ENCODE measurements at places on chromosomes 13 and 19.

- no peak for DNase-seq
Measured at GRCh38 chr19:3975144-3975543, 4.2 kb upstream of the DAPK3 start.

DNA sequence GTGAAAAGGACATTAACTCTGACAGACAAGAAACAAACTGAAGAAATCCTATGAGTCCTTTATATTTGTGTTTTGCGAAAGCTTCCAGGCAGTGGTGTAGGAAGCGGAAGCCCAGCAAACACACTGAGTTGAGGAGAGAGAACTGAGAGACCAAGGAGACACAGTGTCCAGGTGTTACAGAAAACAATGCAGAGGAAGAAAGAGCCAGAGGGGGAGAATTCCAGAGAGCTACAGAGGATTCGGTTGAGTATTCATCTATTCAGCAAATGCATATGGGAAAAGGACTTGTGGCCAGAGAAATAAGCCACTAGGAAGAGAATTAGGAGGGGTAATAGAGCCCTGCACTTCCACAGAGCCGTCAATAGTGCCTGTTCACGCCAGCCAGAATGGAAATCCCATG lies 183.5 kb downstream of the LIG4 start:
- DNase-seq = no peak

- DNase-seq = peak; percentile 64
Measured at GRCh38 chr19:531753-532560, at the start of gene CDC34. Gene CDC34 (plus strand): TSS chr19:531760. CDS start chr19:531932, 172 bp downstream.

- DNase-seq = no peak
Measured at GRCh38 chr19:13097463-13098258, 5.0 kb downstream of the LYL1 start.

GRCh38 chr19:18329035-18329376 lies 6.1 kb upstream of the LSM4 start:
- no peak for DNase-seq

- DNase-seq = peak; percentile 45
Measured at GRCh38 chr13:97359181-97360057, 74.5 kb upstream of the RAP2A start.

- no peak for DNase-seq
Measured at GRCh38 chr13:50229960-50230661, 214.9 kb downstream of the KCNRG start.

GRCh38 chr13:48741377-48741776 lies 87.6 kb downstream of the CYSLTR2 start:
- no peak for DNase-seq

DNA sequence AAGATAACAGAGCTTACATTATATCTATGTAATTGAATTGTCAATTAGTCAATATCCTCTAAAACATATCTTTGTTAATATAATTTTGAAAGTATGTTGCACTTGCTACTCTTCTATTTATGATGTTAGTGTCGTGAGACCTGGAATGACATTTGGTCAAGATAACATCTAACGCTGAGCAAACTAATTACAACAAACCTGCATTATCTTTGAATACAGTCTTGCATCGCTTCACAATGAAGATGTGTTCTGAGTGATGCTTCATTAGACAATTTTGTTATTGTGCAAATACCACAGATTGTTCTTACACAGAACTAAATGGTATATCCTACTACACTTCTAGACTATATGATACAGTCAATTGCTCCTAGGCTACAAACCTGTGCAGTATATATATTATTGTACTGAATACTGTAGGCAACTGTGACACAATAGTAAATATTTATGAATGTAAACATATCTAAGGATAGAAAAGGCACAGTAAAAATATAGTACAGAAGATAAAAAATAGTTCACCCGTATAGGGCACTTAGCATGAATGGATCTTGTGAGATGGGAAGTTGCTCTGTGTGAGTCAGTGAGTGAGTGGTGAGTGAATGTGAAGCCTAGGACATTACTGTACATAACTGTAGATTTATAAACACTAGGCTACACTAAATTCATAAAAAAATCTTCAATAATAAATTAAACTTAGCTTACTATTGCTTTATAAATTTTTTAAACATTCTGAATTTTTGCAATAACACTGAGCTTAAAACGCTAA lies 1773.8 kb downstream of the PCDH9 start:
- no peak for DNase-seq

DNA sequence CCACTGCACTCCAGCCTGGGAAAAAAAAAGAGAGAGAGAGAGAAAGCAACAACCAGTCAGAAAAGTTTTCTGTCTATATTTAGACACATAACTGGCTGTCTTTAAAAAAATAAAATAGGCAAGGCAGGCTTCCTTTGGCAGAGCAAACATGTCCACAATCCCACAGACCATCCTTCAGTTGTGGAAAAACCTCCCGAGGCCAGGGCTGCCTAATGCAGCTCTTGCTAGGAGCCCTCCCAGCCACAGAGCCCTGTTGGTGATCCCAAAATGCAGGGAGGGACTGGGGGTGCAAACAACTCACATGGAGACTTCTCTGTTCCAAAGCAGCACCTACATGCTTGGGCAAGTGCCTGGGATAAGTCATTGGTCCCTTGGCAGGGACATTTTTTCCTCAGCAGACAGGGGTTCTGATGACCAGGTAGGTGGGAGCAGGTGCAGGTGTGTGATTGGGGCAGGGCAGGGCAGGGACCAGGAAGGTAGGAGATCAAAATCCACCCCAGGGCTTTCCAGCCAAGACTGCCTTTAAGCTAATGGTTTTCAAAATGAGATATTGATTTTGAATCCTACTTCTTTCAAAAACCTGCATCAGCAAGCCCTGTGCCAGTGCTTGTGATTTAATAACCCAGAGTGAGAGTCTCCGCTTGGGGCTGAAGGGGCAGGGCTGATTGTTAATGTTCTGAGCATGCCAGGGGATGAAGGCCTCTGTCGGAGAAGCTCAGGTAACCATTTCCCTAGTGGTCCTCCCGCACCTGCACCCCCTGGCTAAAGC lies 178.5 kb downstream of the USP12 start:
- DNase-seq = no peak

DNA sequence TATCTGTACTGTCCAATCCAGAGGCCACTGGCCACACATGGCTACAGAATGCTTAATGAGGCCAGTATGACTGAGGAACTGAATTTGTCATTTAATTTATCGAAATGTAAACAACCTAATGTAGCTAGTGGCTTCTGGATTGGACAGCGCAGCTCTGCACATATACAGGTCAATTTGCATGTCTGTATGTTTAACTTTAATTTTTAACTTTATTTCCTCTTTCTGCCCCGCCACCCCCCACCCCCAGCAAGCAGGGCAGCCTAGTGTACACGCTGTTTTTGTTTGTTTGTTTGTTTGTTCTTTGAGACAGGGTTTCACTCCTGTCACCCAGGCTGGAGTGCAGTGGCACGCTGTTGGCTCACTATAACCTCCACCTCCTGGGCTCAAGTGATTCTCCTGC lies 15.5 kb downstream of the ZSWIM9 start:
- no peak for DNase-seq

GRCh38 chr19:11281356-11282049 lies 14.5 kb upstream of the TSPAN16 start:
- no peak for DNase-seq

DNA sequence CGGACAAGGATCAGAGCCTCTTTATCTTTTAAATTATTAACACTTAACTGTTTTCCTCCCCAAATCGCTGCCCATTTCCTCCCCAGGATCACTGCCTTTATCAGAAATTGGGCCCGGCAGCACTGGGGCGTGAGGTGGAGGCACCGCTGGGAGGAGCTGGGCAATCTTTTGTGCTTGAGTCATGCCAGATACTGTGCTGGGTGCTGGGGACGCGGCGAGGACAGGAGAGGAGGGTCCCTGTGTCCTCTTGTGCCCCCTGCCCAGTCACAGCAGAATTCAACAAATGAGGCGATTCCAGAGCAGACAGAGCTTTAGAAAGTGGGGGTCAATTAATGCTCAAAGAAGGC lies 347.8 kb downstream of the ZNF536 start:
- DNase-seq = no peak

- DNase-seq = no peak
Measured at GRCh38 chr13:41017817-41018601, 1.1 kb downstream of the ELF1 start.

GRCh38 chr13:67101730-67102467 lies 128.2 kb downstream of the PCDH9 start:
- DNase-seq = no peak

- peak; percentile 24 for DNase-seq
Measured at GRCh38 chr13:95003019-95003813, 290.9 kb upstream of the SOX21 start.

GRCh38 chr13:47639738-47640447 lies 361.2 kb downstream of the SUCLA2 start:
- no peak for DNase-seq
